ENCODE measurements at places on chromosomes 12 and 14. TPM values are rescaled to one million over a fixed set of nuclear protein-coding genes. Genes with fewer than 3 reads are reported as not detected.

DNA sequence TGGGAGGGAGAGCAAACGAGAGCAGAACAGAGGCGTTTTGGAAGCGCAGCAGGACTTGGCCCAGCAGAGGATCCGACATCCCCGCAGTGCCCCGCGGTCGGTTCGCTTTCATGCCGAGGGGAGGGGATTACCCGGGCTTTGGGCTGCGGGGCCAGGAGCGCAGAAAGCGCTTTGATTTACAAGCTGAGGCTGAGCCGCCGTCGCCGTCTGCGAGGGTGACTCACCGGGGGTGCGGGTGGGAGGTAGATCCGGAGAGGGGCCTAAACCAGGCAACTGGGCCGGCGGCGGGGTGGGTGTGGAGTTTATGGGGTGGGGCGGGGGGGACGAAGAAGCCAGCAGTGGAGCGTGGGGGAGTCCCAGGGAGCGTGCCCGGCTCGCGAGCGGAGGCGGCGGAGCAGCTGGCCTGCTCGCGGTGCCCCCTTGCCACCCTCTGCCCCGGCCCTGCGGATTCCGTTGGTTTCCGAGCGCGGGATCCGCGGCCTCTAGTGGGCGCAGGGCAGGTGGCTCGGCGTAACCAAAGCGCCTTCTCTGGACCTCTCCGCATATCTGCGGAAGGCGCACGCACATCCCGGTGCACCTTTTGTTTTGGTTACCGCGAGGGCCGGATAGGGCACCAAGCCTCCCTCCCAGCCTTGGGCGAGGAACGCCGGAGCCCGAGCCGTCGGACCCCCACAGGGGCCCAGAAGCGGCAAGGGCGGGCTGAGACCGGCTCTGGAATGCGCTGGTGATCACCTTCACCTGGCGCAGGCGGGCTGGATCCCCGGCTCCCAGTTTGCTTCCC lies 2.6 kb downstream of the SIX4 start:
- no peaks in the 10 kb centered on the region for H3K36me3 ChIP-seq
- H3K27me3 ChIP-seq, result peaks cover 57% of the 10 kb centered on the region
- peak overlapping the region; percentile 74 for H3K4me3 ChIP-seq
- no peak overlapping the region for H3K27ac ChIP-seq
- H3K4me1 ChIP-seq, result peaks cover 11% of the 10 kb centered on the region

DNA sequence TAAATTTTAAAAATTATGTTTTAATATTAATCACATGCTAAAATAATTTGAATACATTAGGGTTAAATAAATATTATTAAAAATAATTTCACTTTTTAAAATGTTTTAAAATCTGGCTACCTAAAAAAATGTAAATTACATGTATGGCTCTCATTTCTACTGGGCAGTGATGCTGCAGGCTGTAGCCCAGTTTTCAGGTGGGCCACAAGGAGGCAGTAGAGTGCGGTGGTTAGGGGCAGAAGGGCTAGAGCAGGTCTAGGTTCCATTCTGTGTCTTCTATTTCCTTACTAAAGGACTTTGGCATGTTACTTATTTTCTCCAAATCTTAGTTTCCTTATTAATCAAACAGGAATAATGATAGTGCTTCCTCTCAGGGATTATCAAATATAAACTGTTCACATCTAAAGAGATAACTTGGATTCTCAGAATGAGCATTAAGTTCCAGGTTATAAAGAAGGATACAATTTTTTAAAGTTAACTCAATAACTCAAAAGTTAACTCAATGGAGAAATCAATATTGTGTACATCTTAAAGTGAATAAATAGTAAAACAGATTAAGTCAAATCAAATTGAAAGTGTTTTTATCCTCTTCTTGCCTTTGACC lies 54.9 kb upstream of the OVCH1 start:
- no peaks in the 10 kb centered on the region for H3K4me1 ChIP-seq
- H3K36me3 ChIP-seq, result no peaks in the 10 kb centered on the region
- H3K4me3 ChIP-seq, result no peak overlapping the region
- H3K27ac ChIP-seq, result no peak overlapping the region
- DNase-seq, result peak; percentile 77

- no peaks in the 10 kb centered on the region for H3K27me3 ChIP-seq
- H3K4me3 ChIP-seq, result peak overlapping the region; percentile 57
- peak overlapping the region; percentile 86 for H3K27ac ChIP-seq
- H3K36me3 ChIP-seq, result peaks cover 56% of the 10 kb centered on the region
Measured at GRCh38 chr14:68787092-68787992, 5.5 kb downstream of the ZFP36L1 start.

- H3K27me3 ChIP-seq, result no peaks in the 10 kb centered on the region
- H3K4me1 ChIP-seq, result peaks cover 4% of the 10 kb centered on the region
- H3K27ac ChIP-seq, result no peak overlapping the region
- H3K4me3 ChIP-seq, result no peak overlapping the region
- DNase-seq, result no peak
- no peaks in the 10 kb centered on the region for H3K36me3 ChIP-seq
Measured at GRCh38 chr12:64142382-64142781, 79.7 kb downstream of the KICS2 start.

- no peaks in the 10 kb centered on the region for H3K27me3 ChIP-seq
- no peak for DNase-seq
- H3K4me3 ChIP-seq, result no peak overlapping the region
Measured at GRCh38 chr14:49923442-49923841, 30.6 kb downstream of the ARF6 start.

ZNF891 gene
- total RNA-seq, result 1.2 TPM

DNA sequence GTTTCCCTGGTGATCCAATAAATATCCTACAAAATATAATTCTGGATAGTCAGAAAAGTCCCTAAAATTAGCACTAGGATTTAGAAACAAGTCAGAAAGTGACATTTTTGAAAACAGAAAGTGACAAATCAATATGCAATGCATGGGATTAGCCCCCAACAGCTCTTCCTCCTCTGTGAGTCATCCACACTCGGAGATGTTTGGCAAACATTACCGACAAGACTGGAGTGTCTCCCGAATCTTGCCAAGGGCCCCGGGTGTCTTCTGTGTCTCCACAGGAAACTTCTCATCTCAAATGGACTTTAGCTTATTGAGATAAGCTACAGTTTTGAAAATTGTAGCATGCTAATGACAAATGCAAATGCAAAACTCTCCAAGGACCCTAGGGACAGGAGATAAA lies 398.9 kb upstream of the CCDC196 start:
- H3K27me3 ChIP-seq, result peaks cover 4% of the 10 kb centered on the region
- no peaks in the 10 kb centered on the region for H3K4me1 ChIP-seq
- no peaks in the 10 kb centered on the region for H3K36me3 ChIP-seq
- no peak overlapping the region for H3K27ac ChIP-seq
- H3K4me3 ChIP-seq, result no peak overlapping the region
- no peak for DNase-seq

RNASE2 gene
- total RNA-seq, result not detected

- no peak overlapping the region for H3K4me3 ChIP-seq
- no peaks in the 10 kb centered on the region for H3K36me3 ChIP-seq
- no peak for DNase-seq
- no peaks in the 10 kb centered on the region for H3K27me3 ChIP-seq
- no peak overlapping the region for H3K27ac ChIP-seq
Measured at GRCh38 chr12:40829738-40830144, 137.5 kb downstream of the CNTN1 start.
